A549 (cell line): ENCODE measurements at places on chromosomes 5 and 9.

DNA sequence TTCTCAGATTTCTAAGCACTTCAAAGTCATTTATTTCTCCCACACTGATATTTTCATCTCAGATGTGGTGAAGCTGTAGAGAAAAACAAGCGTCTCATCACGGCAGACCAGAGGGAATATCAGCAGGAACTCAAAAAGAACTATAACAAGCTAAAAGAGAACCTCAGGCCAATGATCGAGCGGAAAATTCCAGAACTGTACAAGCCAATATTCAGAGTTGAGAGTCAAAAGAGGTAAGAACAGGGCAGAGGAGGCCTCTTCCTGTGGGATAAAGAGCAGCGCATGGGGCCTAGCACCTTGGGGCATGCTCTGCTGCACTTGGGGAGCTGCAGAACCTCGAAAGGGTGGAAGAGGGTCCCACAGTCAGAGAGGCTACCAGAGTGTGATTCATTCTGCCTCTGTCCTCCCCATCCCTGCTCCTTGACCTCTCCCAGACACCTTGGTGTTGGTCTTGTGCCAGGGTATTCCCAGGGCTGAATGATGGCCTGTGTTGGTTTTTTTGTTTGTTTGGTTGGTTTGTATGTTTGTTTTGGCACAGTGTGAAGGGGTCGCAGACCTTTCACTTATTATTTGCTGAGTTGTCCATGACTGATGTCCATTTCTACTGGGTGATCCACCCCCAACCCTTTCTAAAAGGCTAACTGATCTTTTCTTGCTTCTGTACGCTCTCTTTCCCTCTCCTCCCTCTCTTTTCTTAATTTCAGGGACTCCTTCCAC lies 248.9 kb downstream of the DOCK8 start:
- peak; percentile 18 for DNase-seq

DNA sequence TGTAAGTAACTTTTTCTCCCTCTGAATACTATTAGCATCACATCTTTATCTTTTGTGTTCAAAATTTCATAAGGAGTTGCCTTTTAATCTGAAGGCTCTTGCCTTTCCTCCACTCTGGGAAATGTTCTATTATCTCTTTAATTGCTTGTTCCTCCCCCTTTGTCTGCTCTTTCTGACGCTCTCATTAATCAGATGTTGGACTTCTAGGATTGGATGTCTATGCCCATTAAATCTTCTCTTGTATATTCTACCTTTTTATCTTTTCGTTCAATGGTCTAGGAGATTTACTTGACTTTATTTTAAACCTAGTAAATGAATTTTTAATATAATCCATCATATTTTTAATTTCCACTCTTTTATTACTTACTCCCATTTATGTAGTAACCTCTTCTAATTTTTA lies 76.7 kb downstream of the MARCHF3 start:
- DNase-seq: no peak

- no peak for DNase-seq
Observed at GRCh38 chr5:163281512-163281911, 155.9 kb upstream of the CCNG1 start.

- no peak for DNase-seq
Observed at GRCh38 chr9:99749641-99750040, 72.0 kb upstream of the NR4A3 start.

DNA sequence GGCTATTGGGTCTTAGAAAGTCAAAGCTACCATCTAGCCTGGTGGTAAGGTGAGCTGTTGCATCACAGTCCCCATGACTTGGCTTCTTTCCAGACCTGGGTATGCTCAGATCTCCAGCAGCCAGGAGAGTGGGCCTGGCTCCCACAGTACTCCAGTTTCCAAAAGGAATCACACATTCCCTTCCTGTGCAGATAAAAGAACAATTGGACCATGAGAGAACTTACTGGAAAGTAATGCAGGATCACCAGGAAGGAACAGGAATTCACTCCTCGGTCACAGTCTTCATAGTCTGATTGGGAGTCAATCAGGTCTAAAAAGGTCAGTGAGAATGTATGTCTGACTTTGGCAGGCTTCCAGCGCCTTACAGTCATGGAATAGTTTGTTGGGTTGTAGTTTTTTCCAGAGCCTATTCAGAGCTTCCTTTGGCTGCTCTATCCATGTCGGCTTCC lies 47.8 kb upstream of the CD180 start:
- DNase-seq: no peak

DNA sequence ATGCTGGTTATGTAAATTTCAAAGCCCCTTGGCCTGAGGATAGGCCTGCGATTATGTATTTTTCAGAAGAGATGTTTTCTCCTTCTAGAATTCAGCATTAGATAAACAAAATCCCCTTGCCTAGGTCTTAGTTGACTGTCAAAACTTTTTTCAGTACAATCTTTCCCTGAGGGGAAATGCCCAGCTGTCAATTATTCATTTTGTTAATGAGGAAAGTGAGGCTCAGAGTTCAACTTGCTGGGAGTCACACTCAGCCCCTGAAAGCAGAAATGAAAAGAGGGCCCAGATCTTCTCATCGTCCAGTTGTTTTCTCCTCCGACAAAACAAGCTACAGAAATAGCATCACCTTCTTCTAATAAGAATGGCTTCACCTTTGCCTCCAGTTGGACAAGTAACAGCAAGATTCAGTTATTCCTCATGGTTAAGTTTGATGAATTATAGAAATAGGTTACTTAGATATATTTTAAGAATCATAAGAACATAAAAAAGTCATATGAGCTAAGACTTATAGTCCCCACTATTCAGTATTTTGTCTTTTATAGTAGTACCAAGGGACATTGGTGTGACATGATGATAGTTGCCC lies 627.1 kb upstream of the WWC1 start:
- no peak for DNase-seq

- DNase-seq: no peak
Observed at GRCh38 chr5:52751137-52751536, 36.6 kb upstream of the ITGA1 start.

GRCh38 chr5:56983593-56984361 lies 31.9 kb upstream of the MIER3 start:
- no peak for DNase-seq

GRCh38 chr5:87151547-87151946 lies 116.1 kb upstream of the RASA1 start:
- peak; percentile 29 for DNase-seq

DNA sequence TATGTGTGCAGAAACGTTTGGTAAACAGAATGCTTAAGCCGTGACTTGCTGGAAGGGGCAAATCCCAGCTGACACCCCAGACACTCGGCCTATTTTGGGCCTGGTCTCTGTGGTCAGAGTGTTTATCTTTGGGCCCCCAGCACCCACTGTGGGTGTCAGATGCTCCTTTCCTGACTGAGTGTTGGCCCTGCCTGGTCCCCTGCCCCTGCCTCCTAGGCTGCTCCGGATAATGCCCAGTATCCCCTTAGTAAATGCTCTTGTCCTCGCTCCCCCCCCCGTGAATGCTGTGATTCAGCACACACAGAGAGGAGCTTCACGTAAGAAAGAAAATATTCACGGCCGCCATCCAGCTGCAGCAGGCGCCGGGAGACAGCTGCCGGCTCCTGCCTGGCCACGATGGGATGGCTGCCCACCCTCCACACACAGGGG lies 11.3 kb upstream of the ANGPTL2 start:
- no peak for DNase-seq
